ENCODE measurements at places on chromosomes 11 and 22.

DNA sequence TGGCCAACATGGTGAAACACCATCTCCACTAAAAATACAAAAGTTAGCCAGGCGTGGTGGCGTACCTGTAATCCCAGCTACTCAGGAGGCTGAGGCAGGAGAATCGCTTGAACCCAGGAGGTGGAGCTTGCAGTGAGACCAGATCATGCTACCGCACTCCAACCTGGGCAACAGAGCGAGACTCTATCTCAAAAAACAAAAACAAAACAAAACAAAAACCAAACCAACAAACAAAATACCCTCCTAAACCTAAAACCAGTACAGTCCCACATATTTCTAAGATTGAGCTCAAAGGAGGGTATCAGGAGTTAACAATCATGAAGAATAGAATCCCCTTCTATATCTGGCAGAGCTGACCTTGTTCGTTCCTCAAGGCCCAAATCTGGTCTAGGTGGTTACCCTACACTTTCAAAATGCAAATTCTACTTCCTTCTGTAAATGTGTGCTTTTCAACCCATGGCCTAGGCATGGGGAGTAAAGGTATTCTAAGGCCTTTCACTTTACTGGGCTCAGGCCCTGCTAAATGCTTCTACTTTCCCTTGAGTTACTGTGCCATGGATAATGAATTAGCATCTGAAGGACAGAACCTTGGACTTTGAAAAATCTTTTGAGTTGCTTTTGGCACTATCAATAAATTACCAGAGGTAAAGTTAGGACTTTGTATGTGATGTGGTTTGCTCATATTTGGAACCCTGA is 10.4 kb upstream of the PPP2R1B start:
- DNase-seq: no peak

DNA sequence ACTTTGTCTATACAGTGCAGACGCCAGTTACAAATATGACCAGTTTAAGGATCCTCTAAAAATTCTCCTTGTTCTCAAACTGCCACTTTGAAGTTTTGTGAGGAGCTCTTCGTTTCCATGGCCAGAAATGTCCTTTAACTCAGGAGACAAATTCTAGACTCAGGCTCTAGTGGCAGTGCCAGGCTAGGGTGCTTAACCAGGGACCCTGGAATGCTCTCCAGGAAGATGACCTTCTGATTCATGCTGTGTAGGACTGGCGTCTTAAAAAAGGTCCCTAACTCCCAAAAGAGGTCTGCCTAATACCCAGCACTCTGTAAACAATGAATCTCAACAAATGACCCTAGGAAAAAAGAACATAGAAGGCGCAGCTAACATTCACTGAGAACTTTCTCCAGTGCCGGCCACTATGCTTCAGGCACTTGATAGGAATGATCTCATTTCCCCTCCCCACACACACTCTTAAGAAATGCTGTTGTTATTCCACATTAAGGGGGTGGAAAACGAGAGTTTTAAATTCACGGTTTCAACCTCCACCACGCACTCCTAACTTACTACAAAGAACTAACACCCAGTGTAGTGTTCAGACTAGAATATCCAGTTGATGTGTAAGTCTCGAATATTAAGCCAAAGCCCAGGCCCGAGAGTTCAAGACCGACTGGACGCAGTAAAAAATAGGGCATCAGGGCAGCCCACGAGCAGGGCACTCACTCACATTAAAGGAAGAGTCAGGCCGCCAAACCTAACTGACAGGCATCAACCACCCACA is 747 bp downstream of the NXF1 start:
- DNase-seq: peak; percentile 29

GRCh38 chr11:66933531-66933930 is 24.7 kb downstream of the PC start:
- DNase-seq: no peak

- no peak for DNase-seq
Observed at GRCh38 chr11:118837868-118838267, 45.8 kb upstream of the CXCR5 start.

DNA sequence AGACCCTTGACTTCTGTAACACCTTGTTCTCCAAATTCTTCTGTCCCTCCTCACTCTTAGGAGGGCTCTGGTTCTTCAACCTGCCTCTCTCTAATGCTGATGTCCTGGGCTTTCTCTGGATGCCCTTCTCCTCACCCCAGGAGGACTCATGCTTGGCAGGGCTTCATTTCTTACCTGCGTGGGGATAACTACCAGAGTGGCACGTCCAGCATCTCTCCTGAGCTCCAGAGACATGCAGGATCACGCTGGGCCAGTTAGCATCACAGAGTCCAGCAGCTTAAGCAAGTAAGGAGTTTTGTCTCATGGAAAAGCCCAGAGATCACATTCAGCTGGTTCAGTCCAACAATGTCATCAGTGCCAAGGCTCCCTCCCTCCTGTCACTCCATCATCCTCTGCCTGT is 36.4 kb downstream of the RTL6 start:
- no peak for DNase-seq

Data from hematopoietic multipotent progenitor cell treated with erythropoietin and hydrocortisone succinate and interleukin-3 and kit ligand, for 8 days (in vitro differentiated cells).